ENCODE measurements at places on chromosomes 1 and 21. TPM values are rescaled to one million over a fixed set of nuclear protein-coding genes. Genes with fewer than 3 reads are reported as not detected.

The HAO2 gene
- polyA plus RNA-seq, result not detected

The CCDC27 gene
- polyA plus RNA-seq, result not detected

The EXO1 gene
- polyA plus RNA-seq, result 5.4 TPM

The REG4 gene
- polyA plus RNA-seq, result not detected

The RCSD1 gene
- polyA plus RNA-seq, result 0.03 TPM

The IGSF9 gene
- polyA plus RNA-seq, result 5.8 TPM

The PCBP3 gene
- 0.25 TPM for polyA plus RNA-seq

The ZBTB8B gene
- not detected for polyA plus RNA-seq

GRCh38 chr21:29145354-29145782 is 14.9 kb downstream of the MAP3K7CL start:
- DNase-seq, result no peak

DNA sequence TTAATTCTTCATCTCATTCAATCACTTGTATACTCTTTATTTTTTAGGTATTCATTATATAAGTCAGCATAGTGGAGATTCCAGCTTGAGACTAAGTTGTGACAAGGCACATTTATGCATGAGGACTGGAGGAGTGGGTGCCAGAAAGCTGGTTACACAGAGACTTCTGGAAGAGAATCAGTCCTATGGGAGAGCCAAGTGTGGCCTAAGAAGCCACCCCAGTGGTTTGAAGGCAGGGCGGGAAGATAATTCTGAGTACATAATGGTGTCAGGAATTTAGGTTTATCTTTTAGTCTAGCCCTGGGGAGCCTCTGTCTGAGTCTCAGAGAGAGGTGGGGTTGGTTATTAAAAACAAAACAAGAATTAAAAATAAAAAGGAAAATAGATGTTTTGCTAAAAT is 83.0 kb downstream of the SPAG17 start:
- no peak for DNase-seq

DNA sequence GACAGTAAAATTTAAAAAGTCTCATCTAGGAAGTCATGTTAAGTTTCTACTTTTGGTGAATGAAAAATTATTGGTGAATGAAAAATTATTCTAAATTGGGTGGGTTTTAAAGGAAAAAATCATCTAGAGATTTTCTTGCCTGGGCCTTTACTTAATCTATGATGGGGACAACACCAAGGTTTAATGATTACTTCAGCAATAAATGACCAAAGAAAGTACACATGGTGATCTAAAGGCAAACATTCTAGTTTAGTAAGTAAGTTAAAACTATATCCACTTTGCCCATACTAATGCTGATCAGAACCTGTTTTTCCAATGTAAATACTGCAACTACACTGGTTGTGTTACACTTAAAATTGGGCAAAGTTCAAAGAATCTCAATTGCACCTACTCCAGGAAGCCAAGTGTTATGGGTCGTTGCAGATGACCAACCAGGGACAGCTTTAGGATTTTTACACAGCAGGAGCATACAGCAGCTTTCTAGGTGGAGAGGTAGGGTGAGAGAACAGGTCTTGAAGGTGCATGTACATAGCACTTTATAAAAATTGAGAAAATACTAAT is 14.6 kb upstream of the RPL5 start:
- no peak for DNase-seq

DNA sequence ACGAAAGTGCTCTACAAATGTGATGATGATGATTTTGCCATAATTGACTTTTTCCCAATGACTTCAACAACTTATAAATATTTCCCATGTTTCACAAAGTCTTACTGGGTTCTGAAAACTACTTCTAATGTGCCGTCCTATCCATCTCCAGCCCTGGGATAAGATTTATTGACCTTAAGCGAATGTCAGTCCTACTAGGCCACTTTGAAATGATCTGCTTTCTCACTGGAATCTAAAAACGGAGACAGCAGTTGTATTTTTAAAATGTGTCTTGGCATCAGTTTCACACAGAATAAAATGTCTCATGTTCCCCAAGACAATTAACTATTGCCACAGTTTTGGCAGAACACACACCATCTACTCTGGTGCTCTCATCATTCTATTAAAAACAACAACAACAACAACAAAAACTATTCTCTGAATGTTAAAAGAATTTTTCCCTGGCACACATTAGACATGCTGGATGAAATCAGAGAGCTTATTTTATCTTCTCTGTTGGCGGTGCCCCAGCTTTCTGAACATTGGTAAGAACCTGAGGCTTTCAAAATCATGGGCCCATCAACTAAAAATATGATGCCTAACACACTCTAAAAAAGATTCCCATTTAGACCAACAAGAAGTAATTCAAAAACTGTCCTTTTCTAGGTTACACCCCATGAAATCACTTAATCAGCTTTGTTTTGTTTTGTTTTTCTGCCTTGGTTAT is 23.1 kb upstream of the DNASE2B start:
- DNase-seq, result no peak

DNA sequence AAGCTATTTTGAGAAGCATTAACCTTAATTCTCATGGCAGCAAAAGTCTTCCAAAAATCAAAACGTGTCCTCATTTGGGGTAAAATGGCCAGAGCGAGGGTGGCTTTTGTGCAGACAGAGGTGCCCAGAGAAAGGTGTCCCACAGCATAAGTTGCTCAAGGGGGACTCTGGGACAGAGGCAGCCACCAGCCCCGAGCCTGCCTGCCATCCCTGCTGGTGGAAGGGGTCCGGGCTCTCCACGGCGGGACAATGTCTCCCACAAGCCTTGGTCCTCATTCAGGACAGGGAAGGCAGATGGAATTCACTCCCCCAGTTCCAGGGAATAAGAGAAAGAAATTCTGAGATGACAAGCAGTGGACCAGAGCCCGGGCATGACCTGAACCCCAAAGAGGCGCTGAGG is 12.6 kb upstream of the ARHGEF16 start:
- DNase-seq, result no peak

- no peak for DNase-seq
These were observed 34.4 kb downstream of the ZSWIM5 start for GRCh38 chr1:45172005-45172404.

Data from keratinocyte (primary cell).